ENCODE measurements at places on chromosomes 4 and X.

GRCh38 chr4:81836716-81837115 lies 365.0 kb upstream of the RASGEF1B start:
- no peak for DNase-seq

GRCh38 chr4:82753238-82753637 lies 45.4 kb downstream of the SCD5 start:
- no peak for DNase-seq

DNA sequence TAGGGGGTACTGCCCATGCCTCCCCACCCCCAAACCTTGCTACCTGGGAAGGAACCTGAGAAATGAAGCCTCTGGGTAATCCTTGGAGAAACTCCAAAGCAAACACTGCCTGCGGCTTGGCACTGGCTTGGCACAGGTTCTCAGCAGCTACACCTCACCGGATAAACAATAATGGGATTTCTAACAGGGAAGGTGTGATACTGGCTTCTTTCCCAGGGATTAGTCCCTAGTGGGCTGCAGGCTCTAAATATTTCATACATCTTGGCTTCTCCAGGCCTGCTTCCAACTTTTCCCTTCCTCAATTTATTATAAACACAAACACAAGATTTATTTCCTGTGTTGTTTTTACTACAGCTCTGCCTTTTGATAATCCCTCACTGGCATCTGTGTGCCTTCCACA lies 12.5 kb downstream of the SEC24D start:
- DNase-seq = no peak

- no peak for DNase-seq
Observed at GRCh38 chrX:31091819-31092218, 20.0 kb upstream of the FTHL17 start.

GRCh38 chr4:8082517-8083055 lies 76.0 kb downstream of the ABLIM2 start:
- no peak for DNase-seq

GRCh38 chr4:141995056-141995455 lies 358.7 kb downstream of the IL15 start:
- DNase-seq = no peak

GRCh38 chr4:141669501-141669900 lies 33.1 kb downstream of the IL15 start:
- DNase-seq = no peak

DNA sequence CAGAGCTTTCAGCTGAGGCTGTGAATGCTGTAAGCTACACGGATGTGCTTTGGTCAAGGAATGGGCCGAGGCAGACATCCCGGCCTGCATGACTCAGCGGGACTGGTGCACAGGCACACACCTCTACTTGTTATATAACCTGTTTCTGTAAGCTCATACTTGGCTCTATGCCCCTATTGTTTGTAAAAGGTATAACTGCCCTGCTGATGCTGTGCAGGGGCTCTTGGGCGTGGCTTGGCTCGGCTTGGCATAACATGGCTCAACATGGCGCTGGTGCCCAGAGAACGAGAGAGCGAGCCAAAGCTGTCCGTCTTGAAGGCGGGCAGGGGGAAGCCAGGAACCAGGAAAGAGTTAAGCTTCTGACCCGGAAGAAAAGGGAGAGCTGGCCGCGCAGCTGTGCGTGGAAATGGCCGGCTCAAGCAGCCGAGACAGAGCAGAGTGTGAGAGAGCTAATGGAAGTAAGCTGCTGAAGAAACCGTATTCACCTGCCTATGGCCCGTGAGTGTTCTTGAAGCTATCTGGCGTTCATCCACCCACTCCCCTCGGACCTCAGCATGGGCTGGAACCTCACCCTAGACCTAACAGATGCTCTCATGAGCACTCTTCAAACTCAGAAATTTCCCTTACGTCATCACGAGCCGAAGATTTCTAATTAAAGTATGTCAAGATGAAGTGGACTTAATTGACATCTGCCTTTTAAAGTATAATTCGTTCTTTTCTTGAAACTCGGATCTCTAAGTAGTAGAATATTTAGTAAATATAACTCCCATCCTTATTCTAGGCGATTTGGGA lies 286.3 kb upstream of the AGA start:
- no peak for DNase-seq

DNA sequence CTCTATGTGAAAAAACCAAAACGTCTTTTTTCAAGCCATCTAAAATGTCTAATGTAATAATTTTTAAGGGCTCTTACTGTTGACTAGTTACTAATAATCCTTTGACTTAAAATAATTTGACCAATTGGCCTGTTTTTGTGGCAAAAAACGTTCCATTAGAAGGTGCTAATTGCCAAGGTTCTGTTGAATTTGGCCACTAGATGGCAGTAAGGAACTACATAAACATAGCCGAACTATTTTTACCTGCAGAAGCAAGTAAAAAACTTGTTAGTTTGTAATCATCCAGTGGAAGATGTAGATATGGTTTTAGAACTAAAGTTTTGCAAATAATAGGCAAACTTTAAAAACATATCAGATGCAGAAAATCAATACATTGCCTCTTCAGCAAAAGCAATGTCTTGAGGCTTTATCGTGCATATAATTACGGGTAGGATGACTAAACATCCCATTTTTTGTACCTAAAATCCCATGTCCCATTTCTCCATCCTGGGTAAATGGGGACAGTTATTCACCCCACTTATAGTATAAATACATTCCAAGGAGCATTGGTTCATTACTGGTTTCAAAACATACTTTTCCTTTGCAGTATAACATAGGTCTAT lies 57.6 kb downstream of the PROM1 start:
- DNase-seq = peak; percentile 32

DNA sequence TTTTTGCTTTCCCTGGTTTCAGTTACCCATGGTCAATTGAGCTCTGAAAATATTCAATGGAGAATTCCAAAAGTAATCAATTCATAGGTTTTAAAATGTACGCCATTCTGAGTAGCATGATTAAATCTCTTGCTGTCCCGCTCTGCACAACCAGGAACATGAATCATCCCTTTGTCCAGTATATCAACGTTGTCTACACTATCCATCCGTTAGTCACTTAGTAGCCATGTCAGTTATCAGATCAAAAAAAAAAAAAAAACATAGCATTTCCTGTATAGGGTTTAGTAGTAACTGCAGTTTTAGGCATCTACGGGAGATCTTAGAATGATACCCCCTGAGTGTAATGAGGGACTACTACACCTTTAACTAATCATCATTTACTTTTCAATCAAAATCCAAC lies 15.1 kb downstream of the LAMP2 start:
- DNase-seq = no peak

GRCh38 chrX:155028877-155029291 lies 2.2 kb downstream of the FUNDC2 start:
- DNase-seq = no peak

DNA sequence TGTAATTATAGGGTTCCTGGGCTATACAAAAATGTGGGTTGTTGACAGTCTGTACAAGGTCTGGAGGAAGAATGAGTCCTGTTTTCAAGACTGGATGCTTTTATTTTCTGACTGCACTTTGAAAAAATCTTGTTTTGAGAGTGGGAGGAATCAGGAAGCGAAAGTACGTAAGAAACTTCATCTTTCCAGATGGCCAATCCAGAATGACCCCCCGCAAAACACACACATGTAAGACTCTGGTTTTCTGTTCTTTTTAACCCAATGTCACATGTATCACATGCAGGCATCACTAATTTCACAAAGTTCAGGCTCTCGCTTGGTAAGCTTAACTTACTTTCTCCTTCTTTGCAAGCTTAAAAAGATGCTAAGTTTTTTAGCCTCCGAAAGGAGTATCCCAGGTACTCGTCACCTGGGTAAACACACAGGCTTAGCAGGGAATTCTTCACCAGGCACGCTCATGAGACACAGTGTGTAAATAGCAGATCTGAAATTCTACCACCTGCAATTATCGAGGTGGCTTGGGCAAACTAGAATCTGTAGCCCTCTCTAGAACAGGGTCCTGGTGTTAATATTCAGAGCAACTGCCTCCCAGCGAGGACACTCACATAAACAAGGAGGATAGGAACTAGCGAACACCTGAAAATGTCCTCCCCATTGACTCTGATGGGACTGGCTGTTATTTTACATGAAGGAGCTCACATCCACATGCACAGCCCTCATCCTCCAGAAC lies 90.7 kb downstream of the NSUN7 start:
- DNase-seq = no peak

DNA sequence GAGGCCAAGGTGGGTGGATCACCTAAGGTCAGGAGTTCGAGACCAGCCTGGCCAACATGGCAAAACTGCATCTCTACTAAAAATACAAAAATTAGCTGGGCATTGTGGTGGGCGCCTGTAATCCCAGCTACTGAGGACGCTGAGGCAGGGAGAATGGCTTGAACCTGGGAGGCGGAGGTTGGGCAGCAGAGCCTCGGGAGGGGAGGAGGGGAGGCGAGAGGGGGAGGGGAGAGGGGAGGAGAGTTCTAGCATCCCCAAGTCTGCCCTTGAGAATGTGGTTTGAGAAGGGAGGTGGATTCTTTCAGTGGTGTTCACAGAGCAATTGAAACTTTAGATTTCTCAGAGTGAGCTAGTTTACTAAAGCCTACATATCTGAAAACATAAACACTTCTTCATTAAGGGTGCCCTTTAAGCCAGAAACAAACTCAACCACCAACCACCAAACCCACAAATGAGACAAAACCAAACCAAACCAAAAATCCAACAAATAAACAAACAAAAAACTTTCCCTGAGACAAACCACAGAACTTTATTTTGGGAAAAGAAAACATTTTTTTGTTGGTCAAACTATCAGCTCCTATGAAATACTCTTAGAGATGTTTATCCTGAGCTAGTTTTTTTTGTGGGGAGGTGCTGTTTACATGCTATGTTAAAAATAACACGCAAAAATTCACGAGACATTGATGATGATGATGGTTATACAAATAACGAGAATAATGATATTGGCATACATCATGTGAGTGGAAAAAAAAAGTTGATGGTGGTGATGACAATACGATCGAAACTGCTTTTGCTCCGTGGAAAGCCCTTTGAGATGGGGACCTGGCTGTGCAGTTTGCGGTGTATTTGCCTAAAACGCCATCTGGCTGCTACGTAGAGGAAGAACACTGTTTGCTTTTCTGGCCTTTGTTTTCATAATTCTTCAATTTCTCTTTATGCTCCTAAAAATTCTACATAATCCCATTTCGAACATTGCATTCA lies 98.2 kb upstream of the PRKX start:
- peak; percentile 25 for DNase-seq

DNA sequence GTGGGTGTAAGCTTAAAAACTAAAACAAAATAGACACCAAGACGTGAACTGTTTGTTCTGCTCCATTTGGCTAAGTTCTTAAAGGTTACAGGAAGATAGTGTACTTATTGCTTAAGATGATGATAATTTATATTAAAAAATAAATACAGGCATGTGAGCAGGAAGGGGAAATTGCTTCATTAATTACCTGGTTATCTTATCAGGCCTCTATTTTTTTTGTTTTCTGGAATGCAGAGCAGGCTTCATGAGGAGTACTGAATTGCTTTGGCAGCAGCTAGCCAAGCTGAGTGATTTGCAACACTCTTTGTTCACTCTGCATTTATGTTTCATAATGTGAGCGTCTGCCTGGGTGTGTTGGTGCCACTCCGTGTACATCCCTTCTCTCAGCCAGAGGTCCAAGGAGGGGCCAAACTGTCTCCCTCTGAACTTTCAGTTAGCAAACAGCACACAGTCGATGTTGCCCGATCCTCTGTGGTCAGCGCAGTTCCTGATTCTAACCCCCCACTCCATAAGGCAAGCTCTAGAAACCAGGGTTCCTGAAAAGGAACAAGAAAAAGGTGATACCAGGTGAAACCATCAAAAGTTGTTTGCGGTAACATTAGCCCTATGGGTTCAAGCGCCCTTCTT lies 348.2 kb downstream of the SPRY1 start:
- DNase-seq = peak; percentile 41

- no peak for DNase-seq
Observed at GRCh38 chr4:16860516-16860915, 37.9 kb downstream of the LDB2 start.

GRCh38 chr4:22072726-22073125 lies 124.2 kb upstream of the KCNIP4 start:
- DNase-seq = no peak

DNA sequence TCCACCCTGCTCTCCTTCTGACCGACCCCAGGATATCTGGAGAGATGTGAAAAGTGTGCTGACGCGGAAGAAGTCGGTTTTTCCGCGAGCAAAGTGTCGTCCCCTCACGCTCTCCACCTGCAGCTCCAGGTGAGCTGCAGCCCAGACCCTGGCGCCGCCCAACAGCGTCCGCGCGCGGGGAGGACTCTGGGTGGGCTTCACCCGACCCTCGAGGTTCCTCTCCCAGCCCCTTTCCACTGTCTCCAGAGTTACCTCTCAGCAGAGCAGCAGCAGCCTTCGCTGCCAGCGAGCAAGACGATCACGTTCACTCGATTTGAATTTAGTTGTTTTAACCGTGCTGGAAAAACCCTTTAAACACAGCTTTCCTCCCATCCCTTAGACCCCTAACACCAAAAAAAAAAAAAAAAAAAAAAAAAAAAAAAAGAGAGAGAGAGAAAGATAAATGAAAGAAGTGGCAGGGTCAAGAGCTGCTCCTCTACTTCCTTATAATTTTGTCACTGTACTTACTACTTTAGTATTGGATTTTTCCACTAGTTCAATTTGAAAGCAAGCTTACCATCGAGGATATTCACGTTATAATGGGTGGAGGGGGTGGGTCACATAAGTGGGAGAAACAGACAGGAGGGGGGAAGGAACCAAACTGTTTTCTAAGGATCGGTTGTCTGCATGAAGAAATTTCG lies 758 bp upstream of the NR3C2 start:
- no peak for DNase-seq

DNA sequence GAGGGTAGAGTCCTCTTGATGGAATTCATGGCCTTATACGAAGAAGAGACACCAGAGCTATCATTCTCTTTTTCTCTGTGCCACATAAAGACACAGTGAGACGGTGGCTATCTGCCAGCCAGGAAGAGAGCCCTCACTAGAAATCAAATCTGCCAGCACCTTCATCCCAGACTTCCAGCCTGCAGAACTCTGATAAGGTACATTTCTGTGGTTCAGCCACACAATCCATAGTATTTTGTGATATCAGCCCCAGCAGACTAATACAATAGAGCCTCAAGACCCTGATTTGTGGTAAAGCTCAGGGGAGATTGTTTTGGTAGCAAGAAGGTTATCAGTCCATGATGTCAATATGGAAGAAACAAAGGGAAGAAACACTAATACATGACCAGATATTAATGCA lies 1213.2 kb downstream of the NLGN4X start:
- no peak for DNase-seq

- peak; percentile 21 for DNase-seq
Observed at GRCh38 chrX:56764975-56765791, 36.1 kb downstream of the NBDY start.

DNA sequence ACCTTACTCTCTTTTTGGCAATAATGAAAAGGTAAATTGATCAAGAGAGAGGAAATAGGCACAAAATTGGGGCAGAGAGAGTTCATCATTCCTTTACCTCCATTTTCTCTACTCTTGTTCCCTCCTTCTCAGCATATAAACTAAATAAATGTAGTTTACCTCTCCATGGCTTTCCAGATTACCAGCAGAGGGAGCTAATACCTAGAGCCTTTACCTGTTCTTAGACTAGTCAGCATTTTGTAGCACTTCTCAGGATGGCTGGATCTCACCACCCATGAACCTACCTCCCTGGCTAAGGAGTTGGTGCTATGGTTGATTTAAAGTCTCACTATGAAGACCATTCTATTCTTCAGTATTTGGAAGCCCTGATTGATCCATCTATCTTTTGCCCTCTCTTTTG lies 15.7 kb downstream of the OFD1 start:
- DNase-seq = peak; percentile 49

- DNase-seq = no peak
Observed at GRCh38 chr4:108031427-108032083, 41.9 kb downstream of the HADH start.

GRCh38 chrX:110427076-110427475 lies 68.4 kb downstream of the RTL9 start:
- DNase-seq = no peak

Measured in HL-60 (cell line).